ENCODE measurements at places on chromosomes 16 and 17.

DNA sequence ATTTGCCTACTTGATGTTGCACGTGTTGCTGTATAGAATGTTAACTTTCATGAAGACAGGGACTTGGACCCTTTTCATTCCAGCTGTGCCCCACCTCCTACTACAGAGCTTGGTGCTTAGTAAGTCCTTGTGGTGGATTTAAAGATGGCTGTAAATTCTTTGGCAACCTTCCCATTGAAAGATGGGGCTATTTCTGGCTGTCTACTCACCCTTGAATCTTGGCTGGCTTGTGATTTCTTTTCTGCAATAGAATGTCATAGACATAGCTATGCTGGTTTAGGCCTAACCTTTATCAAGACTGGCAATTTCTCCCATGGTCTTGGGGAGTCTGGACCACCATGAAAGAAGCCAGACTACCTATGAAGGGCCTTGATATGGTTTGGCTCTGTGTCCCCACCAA lies 59.0 kb downstream of the ACSM2A start:
- peak; percentile 31 for DNase-seq

DNA sequence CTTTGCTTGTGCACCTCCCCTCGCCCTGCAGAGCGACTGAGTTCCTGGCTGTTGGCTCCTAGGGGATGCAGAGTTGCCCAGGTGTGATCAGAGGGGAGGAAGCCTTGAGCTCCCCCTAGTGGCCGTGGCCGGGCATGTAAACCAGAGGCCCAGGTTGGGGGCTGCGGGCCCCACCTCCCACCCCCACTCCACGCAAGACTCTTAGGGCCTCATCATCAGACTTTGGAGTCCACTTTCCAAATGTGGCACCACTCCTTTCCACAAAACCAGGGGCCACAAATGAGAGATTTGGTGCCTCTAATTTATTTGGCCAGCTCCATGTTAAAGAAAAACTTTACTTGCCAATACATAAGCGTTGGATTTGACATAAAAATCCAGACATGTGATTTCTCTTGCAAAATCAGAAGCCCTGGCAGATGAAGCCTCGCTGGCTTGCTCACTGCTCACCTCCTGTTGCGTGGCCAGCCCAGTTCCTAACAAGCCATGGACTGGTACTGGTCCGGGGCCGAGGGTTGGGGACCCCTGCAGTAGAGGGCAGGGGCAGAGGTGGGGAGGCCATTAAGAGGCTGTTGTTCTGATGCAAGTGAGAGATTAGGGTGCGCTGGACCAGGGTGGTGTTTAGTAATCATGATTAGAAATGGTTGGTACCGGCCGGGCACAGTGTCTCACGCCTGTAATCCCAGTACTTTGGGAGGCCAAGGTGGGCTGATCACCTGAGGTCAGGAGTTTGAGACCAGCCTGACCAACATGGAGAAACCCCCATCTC lies 28.7 kb upstream of the GAS7 start:
- no peak for DNase-seq

GRCh38 chr17:51604299-51605020 lies 344.1 kb downstream of the UTP18 start:
- DNase-seq = no peak

- DNase-seq = no peak
Measured at GRCh38 chr16:2966808-2967191, 2.3 kb upstream of the PAQR4 start.

GRCh38 chr17:4806777-4807604 lies at the start of gene PLD2:
TSS of gene PLD2 (plus strand) at chr17:4807152. CDS start at chr17:4807773, 621 bp downstream.
- DNase-seq = peak; percentile 67

DNA sequence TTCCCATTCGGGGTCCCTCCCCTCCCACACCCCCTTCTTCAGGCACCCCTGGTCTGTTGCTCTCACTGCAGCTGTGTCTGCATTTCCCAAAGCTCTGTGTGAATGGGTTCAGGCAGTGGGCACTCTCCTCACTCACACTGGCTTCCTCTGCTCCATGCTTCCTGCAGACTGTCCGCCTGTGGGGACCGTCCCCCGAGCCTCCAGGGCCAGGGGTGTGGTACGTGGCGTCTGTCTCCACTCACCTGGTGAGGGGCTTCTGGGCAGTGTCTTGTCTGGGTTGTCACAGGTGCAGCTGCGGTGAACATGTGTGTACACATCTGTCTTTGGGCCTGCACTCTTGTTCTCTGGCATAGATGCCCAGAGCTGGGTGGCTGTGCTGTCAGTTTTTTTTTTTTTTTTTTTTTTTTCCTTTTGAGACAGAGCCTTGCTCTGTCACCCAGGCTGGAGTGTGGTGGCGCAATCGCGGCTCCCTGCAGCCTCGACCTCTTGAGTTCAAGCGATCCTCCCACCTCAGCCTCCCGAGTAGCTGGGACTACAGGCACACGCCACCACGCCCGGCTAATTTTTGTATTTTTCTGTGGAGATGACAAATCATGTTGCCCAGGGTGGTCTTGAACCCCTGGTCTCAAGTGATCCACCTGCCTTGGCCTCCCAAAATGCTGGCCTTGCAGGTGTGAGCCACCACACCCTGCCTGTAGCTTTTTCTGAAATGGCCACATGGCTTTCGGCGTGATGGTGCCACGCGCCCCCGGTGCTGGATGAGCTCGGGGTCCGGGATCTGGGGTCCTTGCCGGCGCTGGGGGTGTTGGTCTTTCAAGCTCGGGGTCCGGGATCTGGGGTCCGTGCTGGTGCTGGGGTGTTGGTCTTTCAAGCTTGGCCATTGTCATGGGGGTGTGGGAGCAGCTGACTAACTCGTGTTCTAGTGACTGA lies 56.5 kb upstream of the ZNF750 start:
- DNase-seq = no peak

GRCh38 chr17:28402224-28402630 lies 3.8 kb downstream of the SLC46A1 start:
- no peak for DNase-seq

- no peak for DNase-seq
Measured at GRCh38 chr17:38761612-38762011, 9.1 kb downstream of the PSMB3 start.

DNA sequence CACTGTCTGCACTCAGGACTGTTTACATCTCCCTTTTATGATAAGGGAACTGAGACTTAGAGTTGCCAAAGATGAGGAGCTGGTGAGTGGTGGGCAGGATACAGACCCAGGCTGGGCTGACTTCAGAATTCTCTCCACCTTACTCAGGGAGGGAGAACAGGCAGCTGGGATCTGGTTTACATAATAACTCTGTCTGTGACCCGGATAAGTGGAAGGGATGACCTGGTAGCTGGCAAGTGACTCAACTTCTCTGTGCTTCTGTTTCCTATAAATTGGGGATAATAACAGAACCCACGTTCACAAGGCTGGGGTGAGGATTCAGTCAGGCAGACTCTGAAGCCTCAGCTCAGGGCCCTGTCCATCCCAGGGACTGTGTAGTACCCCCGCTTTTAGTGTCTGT lies 2.6 kb downstream of the SNX20 start:
- DNase-seq = no peak

GRCh38 chr17:70878879-70879278 lies 709.5 kb downstream of the KCNJ2 start:
- no peak for DNase-seq

GRCh38 chr17:35185849-35186248 lies 8.3 kb downstream of the SLC35G3 start:
- DNase-seq = no peak

- DNase-seq = no peak
Measured at GRCh38 chr16:46836534-46837530, 5.9 kb upstream of the C16orf87 start.

- no peak for DNase-seq
Measured at GRCh38 chr16:27598220-27598619, 48.3 kb downstream of the KATNIP start.

DNA sequence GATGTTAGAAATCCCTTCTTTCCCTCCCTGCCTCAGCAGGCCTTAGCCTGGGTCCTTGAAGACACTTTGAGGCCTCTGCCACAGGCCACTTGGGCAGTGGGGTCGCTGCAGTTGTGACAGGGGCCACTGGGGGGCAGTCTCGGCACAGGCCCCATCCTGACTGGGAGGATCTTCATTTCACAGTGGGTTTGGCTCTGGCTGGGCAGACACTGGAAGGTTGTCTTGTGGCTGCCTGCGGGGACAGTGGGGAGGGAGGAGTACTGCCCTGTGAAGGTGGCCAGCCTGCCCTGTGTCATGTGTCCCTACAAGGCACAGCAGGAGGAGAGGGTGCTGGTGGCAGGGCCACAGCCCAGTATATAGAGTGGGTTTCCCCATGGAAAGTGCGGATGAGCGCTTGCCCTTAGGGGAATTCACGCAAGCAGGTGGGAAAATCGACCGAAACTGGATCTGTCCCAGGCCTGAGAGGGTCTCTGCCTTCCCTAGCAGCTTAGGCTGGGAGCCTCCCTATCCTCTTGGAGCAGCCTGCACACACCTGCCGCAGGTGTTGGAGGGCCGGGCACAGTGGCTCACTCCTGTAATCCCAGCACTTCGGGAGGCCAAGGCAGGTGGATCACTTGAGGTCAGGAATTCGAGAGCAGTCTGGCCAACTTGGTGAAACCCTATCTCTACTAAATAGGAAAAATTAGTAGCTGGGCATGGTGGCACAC lies 28.8 kb downstream of the GINS2 start:
- DNase-seq = peak; percentile 24

GRCh38 chr17:21201298-21201595 lies 12.7 kb downstream of the TMEM11 start:
- no peak for DNase-seq

DNA sequence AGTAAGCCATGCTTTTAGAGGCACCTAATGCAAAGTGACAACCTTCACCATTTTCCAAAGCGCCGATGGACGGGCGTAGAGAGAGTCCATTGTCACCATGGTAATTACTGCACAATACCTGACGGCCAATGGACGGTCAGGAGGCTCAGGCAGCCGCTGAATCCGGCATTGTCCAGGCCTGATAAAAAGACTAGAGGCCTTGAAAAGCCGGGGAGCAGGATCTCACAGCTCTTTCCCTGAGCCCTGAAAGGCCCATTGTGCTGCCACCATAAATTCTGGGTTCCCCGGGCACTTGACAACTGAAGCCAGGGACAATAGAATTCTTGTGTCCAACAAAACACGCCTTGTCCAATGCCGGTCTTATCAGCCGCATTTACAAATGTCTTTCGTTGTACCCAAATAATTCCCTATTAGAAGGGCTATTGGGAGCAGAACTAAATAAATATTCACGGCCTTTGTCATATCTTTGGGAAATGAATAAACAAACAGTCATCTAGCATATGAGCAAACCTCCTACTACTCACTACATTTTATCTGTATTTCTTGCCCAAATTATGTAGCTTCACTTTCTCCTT lies 62.4 kb downstream of the CDH11 start:
- DNase-seq = no peak

DNA sequence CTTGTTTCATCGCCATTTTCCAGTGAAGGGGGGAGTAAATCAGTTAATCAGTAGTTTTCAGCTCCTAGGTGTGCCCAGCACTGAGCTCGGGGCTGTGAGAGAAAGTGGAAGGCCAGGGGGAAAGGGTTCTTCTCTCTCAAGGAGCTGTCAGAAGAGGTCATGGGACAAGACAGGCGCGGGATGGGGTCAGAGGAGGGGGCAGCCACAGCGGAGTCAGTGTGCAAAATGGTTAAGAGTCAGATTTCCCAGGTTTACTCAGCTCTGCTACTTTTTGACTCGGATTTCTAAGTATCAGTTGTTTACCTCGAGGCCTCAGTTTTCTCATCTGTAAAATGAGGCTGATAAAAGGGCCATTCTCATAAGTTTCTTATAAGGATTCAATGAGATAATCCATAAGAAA lies 4.3 kb upstream of the XYLT1 start:
- no peak for DNase-seq

DNA sequence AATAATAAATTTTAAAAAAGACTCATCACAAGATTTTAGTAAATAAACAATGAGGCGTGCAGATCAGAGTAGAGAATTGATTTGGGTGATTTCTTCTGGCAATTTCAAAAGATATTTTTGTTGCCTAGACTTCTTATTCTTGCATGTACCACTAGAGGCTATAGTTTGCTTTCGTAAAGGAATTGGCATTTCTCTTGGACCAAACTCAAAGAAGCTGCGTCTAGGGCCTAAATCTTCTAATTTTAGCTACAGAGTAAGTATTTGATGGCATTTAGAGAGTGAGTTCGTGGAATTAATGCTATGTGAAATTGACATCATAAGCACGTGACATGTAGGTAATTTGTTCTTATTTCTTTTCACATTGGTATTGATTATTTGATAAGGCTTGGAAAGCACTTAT lies 24.4 kb upstream of the ABCC11 start:
- DNase-seq = no peak

DNA sequence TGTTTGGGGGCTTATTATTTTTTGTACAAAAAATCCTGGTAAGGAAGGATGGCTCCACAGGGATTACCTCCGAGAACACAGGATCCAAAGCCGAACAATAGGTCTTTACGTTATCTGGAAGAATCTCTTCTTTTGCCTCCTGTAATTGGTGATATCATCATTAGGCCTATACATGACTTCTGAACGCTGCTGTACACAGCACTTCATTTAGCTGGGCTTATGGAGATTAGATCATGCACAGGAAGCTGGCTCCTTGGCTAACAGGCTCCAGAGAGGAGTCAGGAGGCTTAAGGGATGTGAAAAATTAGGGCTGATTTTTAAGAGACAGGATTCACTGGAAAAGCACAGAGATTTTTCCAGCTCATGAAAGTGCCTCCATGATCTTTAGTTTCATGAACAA lies 54.7 kb downstream of the TANGO6 start:
- DNase-seq = no peak

- no peak for DNase-seq
Measured at GRCh38 chr17:42598905-42599304, 10.3 kb downstream of the RETREG3 start.

GRCh38 chr17:19867329-19868078 lies at the start of gene ULK2:
TSS of gene ULK2 (minus strand) at chr17:19867936. CDS start at chr17:19867417, 519 bp downstream.
- DNase-seq = peak; percentile 53

- no peak for DNase-seq
Measured at GRCh38 chr17:4365628-4366326, 698 bp downstream of the UBE2G1 start.

GRCh38 chr16:10970065-10970464 lies 25.7 kb downstream of the CLEC16A start:
- DNase-seq = no peak

DNA sequence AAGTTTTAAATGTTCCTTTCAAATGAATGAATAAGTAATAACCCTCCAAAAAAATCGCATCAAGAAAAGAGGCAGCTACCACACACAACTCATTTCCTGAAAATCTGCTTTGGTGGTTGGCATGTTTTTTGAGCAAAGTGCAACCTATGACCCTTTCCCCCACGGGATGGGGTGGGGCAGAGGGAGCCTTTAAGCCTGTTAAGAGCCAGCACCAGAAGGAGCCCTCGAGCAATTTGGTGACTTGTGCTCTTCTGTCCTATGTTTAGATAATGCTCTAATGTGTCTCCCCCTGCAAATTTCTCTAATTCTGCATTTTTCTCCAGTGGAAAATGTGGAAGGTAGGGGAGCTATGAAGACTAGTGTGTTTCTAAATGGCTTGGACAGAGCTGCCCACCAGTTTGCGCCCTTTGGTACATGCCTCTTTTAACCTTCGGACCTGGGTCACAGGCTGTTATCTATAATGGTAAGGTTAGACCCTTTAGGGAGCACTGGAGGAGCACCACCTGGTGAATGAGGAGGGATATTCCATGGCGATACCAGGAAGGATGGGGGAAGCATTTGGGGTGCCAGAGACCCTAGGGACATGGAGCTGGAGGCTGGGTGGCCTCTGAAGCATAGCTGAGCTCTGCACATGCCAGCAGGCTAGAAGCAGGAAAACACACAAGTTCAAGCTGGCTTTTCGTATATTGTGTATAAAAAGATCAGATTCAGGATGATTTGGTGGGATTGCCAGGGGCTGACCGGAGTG lies 1.6 kb downstream of the PYCARD start:
- no peak for DNase-seq
